ENCODE measurements at places on chromosomes 6 and 20. TPM values are rescaled to one million over a fixed set of nuclear protein-coding genes. Genes with fewer than 3 reads are reported as not detected.

GRCh38 chr20:13213335-13213734 is 7.7 kb upstream of the ISM1 start:
- no peaks in the 10 kb centered on the region for H3K36me3 ChIP-seq
- H3K4me3 ChIP-seq: no peak overlapping the region
- H3K27ac ChIP-seq: no peak overlapping the region
- DNase-seq: no peak

DNA sequence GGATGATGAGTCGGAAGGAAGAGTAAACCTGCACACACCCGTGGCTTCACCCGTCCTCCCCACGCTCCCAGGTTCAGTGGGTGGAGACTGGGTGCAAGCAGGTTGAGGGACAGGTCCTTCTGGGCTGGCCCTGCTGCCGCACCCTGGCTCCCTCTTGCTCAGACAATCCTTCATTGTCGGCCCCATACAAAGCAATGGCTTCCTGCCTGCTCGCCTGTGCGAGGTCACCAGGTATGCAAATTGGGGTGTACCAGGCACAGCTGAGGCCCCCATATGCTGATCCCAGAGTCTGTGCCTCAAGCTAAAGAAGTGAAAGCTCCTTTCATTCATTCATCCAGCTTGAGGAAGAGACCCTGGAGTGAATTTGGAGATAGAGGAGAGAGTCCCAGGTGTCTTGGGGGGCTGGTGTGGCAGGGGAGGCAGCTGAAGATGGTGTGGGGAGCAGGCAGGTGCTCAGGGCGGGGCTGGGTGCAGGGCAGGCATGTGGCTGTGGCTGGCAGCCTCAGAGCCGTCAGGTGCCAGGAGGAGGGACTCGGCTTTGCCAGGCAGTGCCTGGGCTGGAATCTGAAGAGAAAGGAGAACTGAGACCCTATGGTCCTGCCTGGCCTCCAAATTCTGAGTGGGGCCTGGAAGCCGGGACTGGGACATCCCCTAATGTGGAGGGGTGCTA is 4.7 kb downstream of the SLCO4A1 start:
- H3K36me3 ChIP-seq: no peaks in the 10 kb centered on the region
- H3K4me3 ChIP-seq: no peak overlapping the region
- H3K4me1 ChIP-seq: peaks cover 5% of the 10 kb centered on the region
- H3K27ac ChIP-seq: no peak overlapping the region
- H3K27me3 ChIP-seq: peaks cover 13% of the 10 kb centered on the region

GRCh38 chr6:4130357-4130987 is 4.9 kb downstream of the ECI2 start:
- H3K4me1 ChIP-seq: peaks cover 42% of the 10 kb centered on the region
- no peak for DNase-seq
- H3K36me3 ChIP-seq: peaks cover 19% of the 10 kb centered on the region
- peak overlapping the region; percentile 17 for H3K27ac ChIP-seq

DNA sequence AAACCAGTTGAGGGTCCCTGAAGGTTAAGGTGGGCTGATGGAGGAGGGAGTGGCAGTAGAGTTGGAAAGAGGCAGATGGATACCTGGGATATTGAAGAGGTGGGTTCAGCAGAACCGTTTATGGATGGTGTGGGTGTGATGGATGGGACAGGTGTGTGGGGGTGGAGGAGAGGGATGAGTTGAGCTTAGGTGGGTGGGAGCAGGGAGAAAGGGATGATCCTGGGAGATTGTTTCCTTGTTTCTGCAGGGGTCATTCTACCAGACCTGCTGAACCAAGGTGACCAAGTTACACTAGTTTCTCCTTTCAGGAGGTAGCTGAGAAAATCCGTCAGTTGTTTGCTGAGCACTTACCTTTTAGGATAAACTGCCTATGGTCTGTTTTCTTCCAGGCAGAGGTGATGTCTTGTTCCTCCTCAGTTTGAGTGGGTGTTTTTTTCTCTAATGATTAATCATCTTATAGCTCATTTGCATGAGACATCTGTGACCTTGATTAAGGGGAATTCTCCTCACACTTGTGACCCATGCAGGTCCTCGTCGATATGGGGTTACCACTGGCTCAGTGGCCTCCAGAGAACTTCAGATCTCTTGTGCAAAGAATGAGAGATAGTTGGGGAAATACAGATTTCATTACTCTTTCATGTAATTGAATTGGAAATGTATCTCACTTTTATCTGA is 53.0 kb downstream of the FARS2 start:
- H3K4me1 ChIP-seq: no peaks in the 10 kb centered on the region
- no peaks in the 10 kb centered on the region for H3K36me3 ChIP-seq
- no peak overlapping the region for H3K4me3 ChIP-seq

DNA sequence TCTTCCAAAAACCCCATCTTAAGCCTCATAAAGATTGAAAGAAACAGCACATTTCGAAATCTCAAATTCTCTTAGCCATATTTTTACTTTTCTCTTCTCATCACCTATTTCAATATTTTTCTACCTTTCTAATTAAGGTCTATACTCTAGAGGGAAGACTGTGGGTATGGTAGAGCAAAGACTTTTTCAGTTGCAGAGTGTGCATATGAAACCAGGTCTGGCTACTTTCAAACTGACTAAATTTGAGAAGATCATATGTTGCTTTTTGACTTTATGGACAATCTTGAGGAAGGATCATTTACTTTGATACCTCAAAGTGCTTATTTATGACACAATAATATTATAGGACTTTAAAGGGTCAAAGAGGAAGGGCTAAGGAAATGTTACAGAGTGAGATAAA is 20.7 kb downstream of the FILIP1 start:
- DNase-seq: no peak
- H3K4me1 ChIP-seq: no peaks in the 10 kb centered on the region
- H3K4me3 ChIP-seq: no peak overlapping the region
- no peaks in the 10 kb centered on the region for H3K27me3 ChIP-seq
- H3K36me3 ChIP-seq: no peaks in the 10 kb centered on the region

GRCh38 chr6:170248111-170248805 is 42.6 kb downstream of the DLL1 start:
- no peak overlapping the region for H3K27ac ChIP-seq
- no peaks in the 10 kb centered on the region for H3K4me1 ChIP-seq
- H3K4me3 ChIP-seq: no peak overlapping the region
- peaks cover 4% of the 10 kb centered on the region for H3K27me3 ChIP-seq
- DNase-seq: no peak

DNA sequence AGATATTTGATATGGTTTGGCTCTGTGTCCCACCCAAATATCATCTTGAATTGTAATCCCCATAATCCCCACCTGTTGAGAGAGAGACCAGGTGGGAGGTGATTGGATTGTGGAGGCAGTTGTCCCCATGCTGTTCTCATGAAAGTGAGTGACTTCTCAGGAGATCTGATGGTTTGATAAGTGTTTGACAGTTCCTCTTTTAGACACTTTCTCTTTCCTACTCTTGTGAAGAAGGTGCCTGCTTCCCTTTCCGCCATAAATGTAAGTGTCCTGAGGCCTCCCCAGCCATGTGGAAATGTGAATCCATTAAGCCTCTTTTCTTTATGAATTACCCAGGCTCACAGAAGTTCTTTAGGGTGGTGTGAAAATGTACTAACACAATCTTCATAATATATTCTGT is 1404.0 kb upstream of the ADGRB3 start:
- no peak overlapping the region for H3K27ac ChIP-seq
- H3K36me3 ChIP-seq: no peaks in the 10 kb centered on the region
- no peaks in the 10 kb centered on the region for H3K27me3 ChIP-seq

DNA sequence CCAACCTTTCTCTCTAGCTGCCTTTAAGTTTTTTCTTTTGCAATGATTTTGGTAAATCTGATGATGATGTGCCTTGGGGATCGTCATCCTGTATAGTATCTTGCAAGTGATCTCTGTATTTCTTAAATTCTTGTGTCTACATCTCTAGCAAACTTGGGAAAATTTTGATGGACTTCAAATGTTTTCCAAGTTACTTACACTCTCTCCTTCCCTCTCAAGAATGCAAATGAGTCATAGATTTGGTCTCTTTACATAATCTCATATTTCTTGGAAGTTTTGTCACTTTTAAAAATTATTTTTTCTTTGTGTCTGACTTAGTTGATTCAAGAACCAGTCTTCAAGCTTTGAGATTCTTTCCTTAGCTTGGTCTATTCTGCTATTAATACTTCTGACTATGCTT is 176.4 kb downstream of the TBC1D32 start:
- no peaks in the 10 kb centered on the region for H3K4me1 ChIP-seq
- DNase-seq: peak; percentile 33
- H3K27ac ChIP-seq: no peak overlapping the region
- H3K27me3 ChIP-seq: no peaks in the 10 kb centered on the region

- H3K4me3 ChIP-seq: no peak overlapping the region
- H3K27ac ChIP-seq: no peak overlapping the region
- DNase-seq: no peak
- no peaks in the 10 kb centered on the region for H3K27me3 ChIP-seq
- no peaks in the 10 kb centered on the region for H3K36me3 ChIP-seq
- peaks cover 8% of the 10 kb centered on the region for H3K4me1 ChIP-seq
Observed at GRCh38 chr6:6694368-6694780, 105.9 kb downstream of the LY86 start.

- H3K36me3 ChIP-seq: no peaks in the 10 kb centered on the region
- no peaks in the 10 kb centered on the region for H3K27me3 ChIP-seq
- H3K4me1 ChIP-seq: peaks cover 7% of the 10 kb centered on the region
- H3K4me3 ChIP-seq: no peak overlapping the region
- peak; percentile 51 for DNase-seq
Observed at GRCh38 chr20:39879296-39879695, 809.7 kb downstream of the MAFB start.

GRCh38 chr6:15574486-15574885 is 88.3 kb downstream of the DTNBP1 start:
- no peak for DNase-seq
- H3K4me1 ChIP-seq: no peaks in the 10 kb centered on the region
- H3K27ac ChIP-seq: no peak overlapping the region
- H3K4me3 ChIP-seq: no peak overlapping the region

DNA sequence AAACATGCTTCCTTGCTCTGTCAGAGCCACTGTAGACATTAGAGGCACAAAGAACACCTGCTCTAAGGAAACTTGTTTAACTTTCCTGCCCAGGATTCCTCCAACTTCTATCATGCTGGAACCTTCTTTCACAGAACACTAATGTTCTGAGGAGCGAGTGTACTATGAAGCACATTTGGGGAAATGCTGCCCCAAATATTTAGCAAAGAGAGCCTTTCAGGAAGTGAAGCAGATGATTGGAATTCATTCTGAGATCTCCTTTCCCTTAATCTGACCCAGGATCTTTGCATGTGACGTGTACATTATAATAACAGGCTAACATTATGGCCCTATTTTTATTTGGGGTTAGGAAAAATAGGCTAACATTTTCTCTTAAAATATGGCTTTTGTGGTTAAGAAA is 21.0 kb upstream of the FYN start:
- H3K27me3 ChIP-seq: no peaks in the 10 kb centered on the region
- H3K27ac ChIP-seq: no peak overlapping the region
- no peaks in the 10 kb centered on the region for H3K36me3 ChIP-seq
- H3K4me3 ChIP-seq: no peak overlapping the region
- H3K4me1 ChIP-seq: peaks cover 9% of the 10 kb centered on the region
- DNase-seq: no peak

DNA sequence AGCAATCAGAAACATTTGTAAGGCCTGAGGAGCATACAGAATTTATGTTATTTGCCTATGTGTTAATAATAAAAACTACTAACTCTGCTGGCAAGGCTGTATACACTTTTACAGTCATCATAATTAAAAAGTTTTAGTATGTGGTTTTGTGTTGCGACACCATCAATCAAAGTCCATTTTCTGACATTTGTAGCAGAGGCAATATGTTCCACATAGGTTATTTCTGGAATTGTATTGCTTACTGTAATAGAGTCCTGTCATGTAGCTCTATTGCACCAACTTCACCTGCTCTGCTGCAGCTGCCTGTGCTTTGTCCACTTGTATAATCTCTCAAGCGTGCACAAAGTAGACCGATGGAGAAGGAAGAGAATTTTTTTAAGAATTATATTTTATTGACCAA is 501.8 kb downstream of the HACE1 start:
- H3K27ac ChIP-seq: no peak overlapping the region
- no peak for DNase-seq
- no peaks in the 10 kb centered on the region for H3K27me3 ChIP-seq
- H3K4me1 ChIP-seq: no peaks in the 10 kb centered on the region
- no peaks in the 10 kb centered on the region for H3K36me3 ChIP-seq

TDRD6 gene
- total RNA-seq: not detected

HNF4A gene
- not detected for total RNA-seq

DEFB124 gene
- not detected for total RNA-seq

All from astrocyte (in vitro differentiated cells and primary cell).